ENCODE measurements at places on chromosomes 6 and 20.

DNA sequence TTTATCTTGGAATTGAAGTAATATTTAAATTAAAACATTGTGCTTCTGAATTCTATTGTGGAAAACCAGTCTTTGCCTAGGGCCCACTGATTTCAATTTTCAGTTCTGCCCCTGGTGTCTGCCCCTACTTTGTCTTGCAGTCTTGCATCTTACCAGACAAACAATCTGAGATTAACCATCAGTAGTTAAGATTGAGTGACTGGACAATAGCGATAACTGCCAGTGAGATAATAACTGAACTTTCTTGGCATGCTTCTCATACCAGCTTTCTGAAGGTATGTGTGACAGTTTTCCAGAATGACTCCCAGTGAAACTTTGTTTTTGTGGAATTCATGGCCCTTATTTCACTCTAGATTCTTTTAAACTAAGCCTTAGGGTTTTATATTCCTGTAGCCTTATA is 53.5 kb downstream of the KCNQ5 start:
- DNase-seq: no peak

GRCh38 chr20:23397961-23398360 is 23.3 kb downstream of the NAPB start:
- DNase-seq: no peak

DNA sequence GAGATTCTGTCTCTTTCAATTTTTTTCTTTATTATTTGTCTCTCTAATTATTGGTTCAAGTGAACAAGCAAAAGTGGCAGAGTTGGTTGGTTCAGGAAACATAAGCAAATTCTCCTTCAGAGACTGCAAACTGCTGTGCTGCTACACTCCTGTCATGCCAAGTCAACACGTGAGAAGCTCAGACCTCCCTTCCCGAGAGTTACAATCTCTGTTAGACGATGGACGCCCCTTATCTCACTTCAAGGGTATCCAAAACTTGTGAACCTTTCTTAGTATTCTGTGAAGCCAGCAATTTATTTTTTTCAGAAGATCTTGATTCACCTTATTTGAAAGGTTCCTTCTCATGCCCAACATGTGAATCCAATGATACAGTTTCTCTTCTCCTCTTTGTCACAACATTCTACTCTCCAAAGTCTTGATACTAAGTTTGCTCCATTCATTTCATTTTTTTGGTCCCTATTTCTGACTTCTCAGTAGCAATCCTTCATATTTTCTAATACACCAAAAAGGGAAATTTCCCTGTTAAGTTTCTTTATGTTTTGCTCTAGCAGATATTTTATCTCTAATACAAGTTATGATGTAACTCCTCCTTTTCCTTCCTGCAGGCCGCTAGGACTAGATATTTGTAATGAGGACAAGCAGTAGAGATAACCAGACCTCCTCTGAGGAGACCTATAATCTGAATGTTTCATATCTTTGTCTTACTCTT is 448.8 kb upstream of the CITED2 start:
- DNase-seq: no peak

- DNase-seq: no peak
Observed at GRCh38 chr6:45002390-45003105, 325.6 kb upstream of the RUNX2 start.

DNA sequence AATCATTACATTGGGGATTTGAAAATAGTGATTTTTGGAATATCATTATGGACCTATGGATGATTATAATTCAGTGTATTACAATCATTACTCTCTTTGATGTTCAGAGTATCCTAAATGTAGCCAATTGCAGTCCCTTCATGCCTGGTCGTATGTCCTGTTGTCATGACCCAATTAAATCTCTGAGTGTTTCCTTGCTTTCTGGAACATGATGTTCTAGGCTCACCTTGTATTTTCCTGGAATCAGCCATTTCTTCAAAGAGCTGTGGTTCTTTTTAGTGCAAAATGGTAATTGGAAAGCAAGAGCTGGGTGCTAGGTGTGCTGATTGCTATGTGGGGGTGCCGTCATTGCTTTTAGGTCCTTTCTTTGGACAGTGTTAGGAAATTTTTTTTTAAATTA is 100.7 kb upstream of the RNF24 start:
- no peak for DNase-seq

DNA sequence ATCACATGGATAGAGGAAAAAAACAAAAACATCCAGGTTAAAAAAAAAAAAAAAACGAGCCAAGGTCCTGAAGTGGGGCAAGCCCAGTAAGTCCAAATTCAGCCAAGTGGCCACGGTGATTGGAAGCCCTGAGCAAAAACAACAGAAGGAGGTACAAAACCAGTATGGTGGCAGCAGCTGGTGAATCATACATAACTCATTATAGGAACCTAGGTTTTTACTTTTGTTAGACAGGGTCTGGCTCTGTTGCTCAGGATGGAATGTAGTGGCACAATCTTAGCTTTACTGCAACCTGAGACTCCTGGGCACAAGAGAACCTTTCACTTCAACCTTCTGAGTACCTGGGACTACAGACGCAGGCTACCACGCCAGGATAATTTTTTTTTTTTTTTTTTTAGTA is 22.7 kb upstream of the MYB start:
- no peak for DNase-seq

All from stimulated activated naive CD8-positive, alpha-beta T cell treated with anti-CD3 and anti-CD28 coated beads, Interleukin-15, amount 100 ng/mL, for 72 hours (primary cell).